CD4-positive, alpha-beta T cell treated with Interleukin-2 at 100 ng/mL for 4 hours (primary cell): ENCODE measurements at places on chromosomes 16 and 17.

GRCh38 chr16:13940397-13940933, 20.5 kb downstream of the ERCC4 start:
- DNase-seq, result no peak

DNA sequence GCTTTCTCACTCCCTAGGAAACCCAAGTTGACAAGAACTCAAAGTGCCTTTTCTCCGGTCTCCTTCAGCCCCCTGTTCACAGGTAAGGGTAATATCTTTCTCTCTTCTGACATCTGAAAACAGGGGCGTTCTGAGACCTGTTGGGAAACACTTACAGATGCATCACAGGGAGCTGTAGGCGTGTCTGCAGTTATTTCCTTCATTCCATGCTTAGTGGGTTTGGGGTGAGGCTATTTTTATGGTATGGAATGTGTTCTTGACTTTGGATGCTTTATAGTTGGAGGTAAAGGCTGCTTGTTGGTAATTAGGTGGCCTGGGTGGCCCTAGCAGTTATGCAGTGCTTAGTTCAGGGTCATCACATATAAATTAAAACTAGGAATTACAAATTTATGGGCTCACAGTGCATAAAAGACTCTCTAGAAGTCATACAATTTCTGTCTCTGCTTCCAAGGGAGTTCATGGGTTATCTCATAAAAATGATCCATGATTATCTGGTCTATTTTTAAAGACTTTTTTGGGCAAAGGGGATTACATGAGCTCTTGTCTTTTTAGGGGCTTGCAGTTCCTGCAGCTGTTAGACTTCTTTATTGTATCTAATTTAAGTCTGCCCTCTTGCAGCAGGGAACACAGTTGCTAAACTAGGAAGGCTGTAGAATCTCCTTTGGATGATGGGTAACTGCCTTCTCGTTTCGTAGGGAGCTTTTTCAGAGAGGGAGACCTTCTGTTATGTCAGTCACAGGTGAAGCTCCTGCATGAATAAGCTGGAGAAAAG, 10.2 kb downstream of the SOCS7 start:
- no peak for DNase-seq

DNA sequence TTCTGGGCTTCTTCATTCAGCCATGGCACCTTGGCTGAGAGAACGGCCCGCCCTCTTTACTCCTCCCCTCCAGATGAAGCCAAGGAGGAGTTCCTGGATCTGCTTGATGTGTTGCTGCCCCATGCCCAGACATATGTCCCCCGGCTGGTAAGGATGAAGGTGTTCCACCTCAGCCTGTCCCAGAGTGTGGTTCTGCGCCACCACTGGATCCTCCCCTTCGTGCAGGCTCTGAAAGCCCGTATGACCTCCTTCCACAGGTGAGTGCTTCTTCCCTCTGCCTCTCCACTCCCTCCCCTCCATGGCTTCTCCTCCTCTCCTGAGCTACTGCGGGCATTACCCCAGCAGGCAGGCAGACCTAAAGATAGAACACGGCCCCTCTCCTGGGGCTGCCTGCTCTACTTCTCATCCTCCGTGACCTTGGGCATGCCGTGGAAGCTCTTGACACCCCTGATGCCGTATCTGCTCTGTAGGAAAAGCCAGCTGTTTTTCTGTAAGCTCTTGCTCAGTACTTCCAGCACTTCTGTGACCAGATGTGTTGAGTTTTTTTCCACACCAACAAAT, 8.7 kb downstream of the USB1 start:
- no peak for DNase-seq

- no peak for DNase-seq
These were observed 116.5 kb downstream of the HS3ST3B1 start for GRCh38 chr17:14417336-14417735.

- no peak for DNase-seq
These were observed 12.4 kb downstream of the USP10 start for GRCh38 chr16:84712138-84712671.

DNA sequence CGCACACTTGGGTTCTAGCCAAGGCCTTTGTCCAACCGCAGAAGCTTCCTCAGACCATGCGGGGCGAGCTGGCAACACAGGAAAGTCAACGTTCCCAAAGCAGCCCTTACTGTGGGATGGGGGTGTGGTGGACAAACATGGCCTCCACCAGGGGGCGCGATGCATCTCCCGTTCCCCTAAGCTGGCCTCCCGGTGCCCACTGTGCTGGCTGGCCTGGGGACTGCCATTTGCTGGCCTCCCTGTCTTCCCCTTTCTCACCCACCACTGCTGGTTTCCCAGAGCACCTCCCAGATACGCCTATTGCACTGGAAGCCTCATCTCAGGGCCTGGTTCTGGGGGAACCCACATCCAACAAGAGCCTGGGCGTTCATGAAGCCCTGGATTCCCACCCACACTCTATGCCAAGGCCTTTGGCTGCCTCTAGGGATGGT, 145.3 kb downstream of the IRF8 start:
- DNase-seq, result peak; percentile 2

GRCh38 chr16:7270006-7270405, 62.6 kb upstream of the RBFOX1 start:
- no peak for DNase-seq

- no peak for DNase-seq
These were observed 82.8 kb downstream of the ASIC2 start for GRCh38 chr17:33210285-33210684.

GRCh38 chr17:73600103-73600871, 44.0 kb downstream of the SDK2 start:
- DNase-seq, result no peak

- no peak for DNase-seq
These were observed 2.0 kb downstream of the VAMP2 start for GRCh38 chr17:8160741-8161221.

DNA sequence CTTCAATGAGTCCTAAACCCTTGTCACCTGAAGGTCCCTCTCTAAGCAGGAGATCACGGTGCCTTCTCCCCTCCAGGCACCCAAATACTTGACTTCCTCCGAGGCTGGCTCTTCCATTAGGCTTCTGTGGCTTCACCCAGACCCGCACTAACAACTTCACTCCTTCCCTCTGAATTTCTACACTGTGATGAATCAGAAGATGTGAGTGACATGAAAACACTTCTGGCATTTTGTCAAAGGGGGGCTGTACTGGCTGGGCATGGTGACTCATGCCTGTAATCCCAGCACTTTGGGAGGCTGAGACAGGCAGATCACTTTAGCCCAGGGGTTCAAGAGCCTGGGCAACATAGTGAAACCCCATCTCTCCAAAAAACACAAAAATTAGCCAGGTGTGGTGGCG, 72.6 kb upstream of the CNEP1R1 start:
- no peak for DNase-seq

- DNase-seq, result no peak
These were observed 103.5 kb upstream of the XYLT1 start for GRCh38 chr16:17574256-17574655.

- no peak for DNase-seq
These were observed 218.8 kb upstream of the CHMP6 start for GRCh38 chr17:80772906-80773242.

- no peak for DNase-seq
These were observed 347.6 kb downstream of the WWOX start for GRCh38 chr16:78446992-78447563.

GRCh38 chr17:38669520-38669919, 5.2 kb downstream of the EPOP start:
- no peak for DNase-seq

DNA sequence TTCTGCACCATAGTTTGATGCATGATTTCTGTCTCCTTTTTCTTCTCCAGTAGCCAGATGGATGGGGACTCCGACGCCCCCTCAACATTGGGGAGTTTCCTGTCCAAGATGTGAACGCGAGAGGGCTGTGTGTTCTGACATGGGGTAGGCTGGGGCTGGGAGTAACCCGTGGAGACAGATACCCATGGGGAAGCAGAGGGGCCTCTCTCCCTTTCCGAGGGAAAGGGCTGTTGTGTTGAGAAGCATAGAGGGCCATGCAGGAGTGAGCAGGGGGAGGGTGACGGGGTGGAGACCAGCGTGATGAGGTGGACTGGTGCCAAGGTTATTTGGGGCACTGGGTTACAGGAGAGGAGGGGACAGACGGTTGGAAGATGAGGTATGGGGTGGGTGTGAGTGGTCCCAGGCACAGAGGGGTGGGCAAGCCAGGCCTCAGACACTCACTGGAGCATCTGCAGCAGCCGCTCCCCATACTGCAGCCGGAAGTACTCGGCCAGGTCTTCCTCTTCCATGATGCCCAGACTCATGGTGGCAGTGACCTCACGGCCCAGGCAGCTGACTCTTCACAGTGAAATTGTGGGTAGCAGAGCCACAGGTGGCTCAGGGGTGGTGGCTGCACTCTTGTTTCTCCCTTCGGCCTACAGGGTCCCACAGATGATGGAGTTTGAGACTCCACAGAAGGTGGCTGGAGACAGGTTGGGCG, 400 bp downstream of the CCDC42 start:
- DNase-seq, result no peak

GRCh38 chr17:36749493-36749892, 148.1 kb downstream of the MRM1 start:
- DNase-seq, result no peak

GRCh38 chr17:7747635-7748071, 30.1 kb downstream of the DNAH2 start:
- no peak for DNase-seq

GRCh38 chr17:50563092-50563511, 2.6 kb downstream of the CACNA1G start:
- DNase-seq, result no peak
